Glutamatergic neuron (in vitro differentiated cells): ENCODE measurements at places on chromosomes 2 and 18. TPM values are rescaled to one million over a fixed set of nuclear protein-coding genes. Genes with fewer than 3 reads are reported as not detected.

Gene AMER3
- total RNA-seq, result 20.6 TPM

Gene GPR75
- total RNA-seq, result 5.6 TPM

GRCh38 chr18:44857744-44858491, 177.2 kb downstream of the SETBP1 start:
- H3K4me1 ChIP-seq, result peaks cover 24% of the 10 kb centered on the region
- H3K27me3 ChIP-seq, result no peaks in the 10 kb centered on the region
- no peak overlapping the region for H3K4me3 ChIP-seq
- H3K27ac ChIP-seq, result peak overlapping the region; percentile 57
- DNase-seq, result no peak

DNA sequence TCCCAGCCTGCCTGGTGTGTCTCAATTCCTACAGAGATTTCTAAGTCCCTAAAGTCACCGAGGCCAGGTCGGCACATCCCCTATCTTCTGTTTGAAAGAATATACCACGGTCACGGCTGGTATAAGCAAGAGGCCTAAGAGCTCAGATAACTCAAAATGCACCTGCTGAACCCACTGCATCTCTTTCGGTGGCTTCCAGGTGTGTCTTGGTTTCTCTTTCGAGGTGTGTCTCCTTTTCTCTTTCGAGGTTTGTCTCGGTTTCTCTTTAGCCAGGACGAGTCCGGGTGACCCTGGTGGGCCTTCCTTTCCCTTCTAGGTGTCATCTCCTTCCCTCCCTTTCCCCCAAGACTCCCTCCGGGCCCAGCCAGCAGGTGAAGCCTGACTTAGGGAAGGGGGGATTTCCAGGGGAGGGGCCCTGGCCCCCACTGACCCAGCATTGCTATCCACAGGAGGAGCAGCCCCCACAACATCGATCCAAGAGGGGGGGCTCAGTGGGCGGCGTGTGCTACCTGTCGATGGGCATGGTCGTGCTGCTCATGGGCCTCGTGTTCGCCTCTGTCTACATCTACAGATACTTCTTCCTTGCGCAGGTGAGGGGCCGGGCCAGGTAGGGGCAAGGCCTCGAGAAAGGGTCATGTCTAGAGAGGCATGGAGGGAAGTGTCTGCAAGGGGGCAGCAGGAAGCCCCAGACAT, 8.4 kb downstream of the ITM2C start:
- H3K27me3 ChIP-seq, result peaks cover 14% of the 10 kb centered on the region
- H3K36me3 ChIP-seq, result no peaks in the 10 kb centered on the region
- H3K4me1 ChIP-seq, result peaks cover 26% of the 10 kb centered on the region
- no peak for DNase-seq
- no peak overlapping the region for H3K27ac ChIP-seq

DNA sequence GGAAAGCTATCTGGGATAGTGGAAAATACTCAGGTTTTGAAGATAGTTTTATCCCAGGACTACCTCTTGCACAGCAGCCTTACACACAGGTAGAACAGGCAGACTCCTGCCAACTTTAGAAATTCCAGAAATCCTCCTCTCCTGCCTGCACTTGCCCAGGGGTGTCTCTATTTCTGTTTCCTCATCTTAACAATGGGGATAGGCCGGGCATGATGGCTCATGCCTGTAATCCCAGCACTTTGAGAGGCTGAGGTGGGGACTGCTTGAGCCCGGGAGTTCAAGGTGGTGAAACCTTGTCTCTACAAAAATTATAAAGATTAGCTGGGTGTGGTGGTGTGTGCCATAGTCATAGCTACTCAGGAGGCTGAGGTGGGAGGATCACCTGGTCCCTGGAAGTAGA, 117.0 kb upstream of the ARL5A start:
- H3K36me3 ChIP-seq, result peaks cover 9% of the 10 kb centered on the region
- peaks cover 13% of the 10 kb centered on the region for H3K4me1 ChIP-seq

DNA sequence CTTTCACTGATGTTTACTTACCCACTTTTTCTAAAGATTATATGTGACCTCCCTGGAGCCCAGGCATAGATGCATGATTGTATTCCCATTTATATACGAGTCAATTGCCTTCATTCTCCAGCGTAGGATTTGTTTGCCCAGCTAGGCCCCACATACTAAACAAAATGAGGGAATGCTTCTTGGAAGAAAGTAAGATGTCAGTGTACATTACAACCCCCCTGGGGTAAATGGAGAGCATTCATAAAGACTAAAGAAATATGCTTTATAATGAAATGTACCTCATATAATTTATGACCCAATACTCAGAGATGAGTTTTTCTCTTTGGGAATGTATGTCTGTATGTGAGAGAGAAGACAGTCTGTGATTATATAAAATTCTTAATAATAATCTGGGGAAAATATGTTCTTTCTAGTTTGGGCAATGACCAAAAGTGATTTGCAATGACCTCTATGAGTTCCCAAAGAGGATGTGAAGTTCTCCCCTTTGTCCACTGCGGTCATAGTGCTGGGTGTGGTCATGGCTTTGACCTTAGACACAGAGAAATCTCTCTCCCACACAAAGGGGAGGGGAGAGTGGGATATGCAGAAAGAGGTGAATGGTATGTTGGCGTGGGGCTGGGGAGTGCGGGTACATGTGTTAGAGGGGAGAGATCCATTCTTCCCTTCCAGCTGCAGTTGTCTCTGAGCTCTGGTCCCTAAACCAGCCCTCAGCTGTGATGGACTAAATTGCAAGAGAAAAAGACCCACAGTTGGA, 175.6 kb downstream of the EN1 start:
- no peaks in the 10 kb centered on the region for H3K27me3 ChIP-seq
- no peak overlapping the region for H3K27ac ChIP-seq
- H3K4me1 ChIP-seq, result no peaks in the 10 kb centered on the region
- no peak overlapping the region for H3K4me3 ChIP-seq
